Thoracic aorta (tissue), 2 donors: ENCODE measurements at places on chromosomes 1 and 21.
A peak's percentile ranks its signal among the peaks of the same experiment; 100 is the strongest.

- H3K27ac ChIP-seq = no peak overlapping the region
- H3K4me3 ChIP-seq = no peak overlapping the region
- H3K36me3 ChIP-seq = no peaks in the 10 kb centered on the region
- H3K27me3 ChIP-seq = no peaks in the 10 kb centered on the region
- no peak for DNase-seq
These were observed 882.2 kb upstream of the B3GALT2 start for GRCh38 chr1:194068446-194069167.

- H3K36me3 ChIP-seq = peaks cover 15% of the 10 kb centered on the region
- H3K27me3 ChIP-seq = no peaks in the 10 kb centered on the region
- peaks cover 20% of the 10 kb centered on the region for H3K4me1 ChIP-seq
- peak overlapping the region; percentile 82 for H3K4me3 ChIP-seq
- DNase-seq = no peak
- H3K27ac ChIP-seq = no peak overlapping the region
These were observed 2.6 kb downstream of the TXLNA start for GRCh38 chr1:32182060-32182459.

- no peak for DNase-seq
- no peak overlapping the region for H3K27ac ChIP-seq
- H3K4me1 ChIP-seq = peaks cover 28% of the 10 kb centered on the region
- H3K27me3 ChIP-seq = no peaks in the 10 kb centered on the region
- no peak overlapping the region for H3K4me3 ChIP-seq
- no peaks in the 10 kb centered on the region for H3K36me3 ChIP-seq
These were observed 43.8 kb upstream of the MACF1 start for GRCh38 chr1:39160703-39161102.

GRCh38 chr1:119302011-119302410, 66.6 kb upstream of the HAO2 start:
- H3K27ac ChIP-seq = no peak overlapping the region
- no peaks in the 10 kb centered on the region for H3K4me1 ChIP-seq
- no peaks in the 10 kb centered on the region for H3K27me3 ChIP-seq
- no peak overlapping the region for H3K4me3 ChIP-seq
- no peak for DNase-seq
- H3K36me3 ChIP-seq = no peaks in the 10 kb centered on the region

DNA sequence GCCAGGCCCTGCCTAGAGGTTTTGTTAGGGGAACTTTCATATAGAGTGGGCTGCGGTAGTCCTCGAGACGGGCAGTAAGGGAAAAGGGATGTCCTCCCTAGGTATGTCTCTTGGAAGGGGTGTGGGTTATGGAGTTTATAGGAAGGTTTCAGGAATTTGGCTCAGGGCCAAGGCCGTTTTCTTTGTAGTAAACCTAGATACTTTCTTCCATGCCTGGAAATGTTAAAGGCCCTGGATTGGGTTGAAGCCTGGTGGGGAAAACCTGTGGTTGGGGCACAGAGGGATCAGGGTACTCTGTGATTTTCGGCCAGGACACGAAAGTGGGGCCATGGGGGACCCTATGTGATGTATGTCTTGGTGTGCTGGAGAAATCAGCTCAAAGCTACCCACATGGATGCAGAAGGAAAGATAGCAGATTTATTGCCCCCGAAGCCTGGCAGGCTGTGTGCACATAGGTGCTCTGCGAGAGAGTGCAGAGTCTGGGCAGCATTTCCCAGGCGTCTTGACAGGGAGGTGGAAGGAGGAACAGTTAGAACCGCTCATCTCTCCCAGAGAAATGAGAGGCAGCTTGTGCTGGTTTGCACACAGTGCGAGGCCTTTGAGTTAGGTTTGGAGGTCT, 1.7 kb downstream of the SNAP47 start:
- no peak overlapping the region for H3K4me3 ChIP-seq
- DNase-seq = no peak
- no peaks in the 10 kb centered on the region for H3K27me3 ChIP-seq
- peaks cover 1% of the 10 kb centered on the region for H3K36me3 ChIP-seq
- peaks cover 15% of the 10 kb centered on the region for H3K4me1 ChIP-seq
- H3K27ac ChIP-seq = no peak overlapping the region
